LNCaP clone FGC (cell line): ENCODE measurements at places on chromosomes 1 and 21.

GRCh38 chr1:66003690-66004089 is 211.0 kb downstream of the PDE4B start:
- no peak for DNase-seq

DNA sequence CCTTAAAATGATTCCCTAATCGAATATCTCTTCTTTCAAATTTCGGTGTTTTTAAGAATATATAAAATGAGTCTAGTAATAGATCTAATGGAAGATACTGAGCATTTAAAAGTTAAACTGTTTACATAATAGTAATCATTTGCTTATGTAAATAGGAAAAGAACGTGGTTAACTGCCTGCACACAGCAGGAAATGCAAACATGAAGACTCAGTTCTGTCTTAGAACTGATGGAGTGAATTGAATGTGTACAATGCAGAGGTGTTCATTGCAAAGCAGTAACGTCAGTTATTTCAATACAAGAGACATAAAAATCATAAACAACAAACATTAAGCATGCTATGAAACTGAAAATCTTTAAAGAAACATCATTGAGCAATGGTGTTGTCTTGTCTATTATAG is 359.4 kb upstream of the ADAMTS5 start:
- peak; percentile 92 for DNase-seq

DNA sequence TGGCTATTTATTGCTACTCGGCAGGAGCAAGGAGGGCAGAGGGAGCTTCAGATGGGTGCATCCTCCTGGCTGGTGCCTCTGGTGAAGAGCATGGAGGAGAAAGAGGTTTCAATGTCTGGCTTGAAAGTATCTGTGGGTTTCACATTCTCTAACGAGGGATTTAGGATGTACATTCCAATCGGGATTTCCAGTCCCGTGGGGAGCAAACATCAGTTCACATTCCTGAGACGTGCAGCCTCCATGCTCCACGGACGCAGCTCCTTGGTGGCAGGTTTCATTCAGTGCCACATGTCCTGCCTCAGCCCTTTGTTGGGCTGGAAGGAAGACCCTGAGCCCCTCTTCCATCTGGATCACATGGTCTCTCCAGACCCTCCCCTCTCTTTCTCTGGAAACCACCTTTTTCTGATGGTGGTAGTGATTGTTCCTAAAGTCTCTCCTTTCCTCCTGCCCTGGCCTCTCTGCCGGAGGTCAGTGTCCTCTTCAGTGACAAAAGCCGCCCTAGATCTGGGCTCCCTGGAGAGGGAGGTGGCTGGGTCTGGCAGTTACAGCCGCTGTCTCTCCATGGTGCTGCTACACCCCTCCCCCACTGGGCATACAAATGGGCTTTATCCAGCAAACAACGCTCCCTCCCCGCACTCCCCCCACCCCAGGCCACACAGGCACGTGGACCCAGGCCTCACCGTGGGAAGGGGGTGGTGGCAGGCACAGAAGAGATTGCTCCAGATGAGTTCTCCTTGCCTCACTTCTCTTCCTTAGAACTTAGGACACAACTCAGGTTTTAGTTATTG is 826 bp upstream of the CA14 start:
- DNase-seq, result no peak

- DNase-seq, result no peak
These were observed 31.9 kb downstream of the GDAP2 start for GRCh38 chr1:117897551-117897950.

GRCh38 chr1:157011845-157012244 is 33.7 kb downstream of the ARHGEF11 start:
- DNase-seq, result no peak

DNA sequence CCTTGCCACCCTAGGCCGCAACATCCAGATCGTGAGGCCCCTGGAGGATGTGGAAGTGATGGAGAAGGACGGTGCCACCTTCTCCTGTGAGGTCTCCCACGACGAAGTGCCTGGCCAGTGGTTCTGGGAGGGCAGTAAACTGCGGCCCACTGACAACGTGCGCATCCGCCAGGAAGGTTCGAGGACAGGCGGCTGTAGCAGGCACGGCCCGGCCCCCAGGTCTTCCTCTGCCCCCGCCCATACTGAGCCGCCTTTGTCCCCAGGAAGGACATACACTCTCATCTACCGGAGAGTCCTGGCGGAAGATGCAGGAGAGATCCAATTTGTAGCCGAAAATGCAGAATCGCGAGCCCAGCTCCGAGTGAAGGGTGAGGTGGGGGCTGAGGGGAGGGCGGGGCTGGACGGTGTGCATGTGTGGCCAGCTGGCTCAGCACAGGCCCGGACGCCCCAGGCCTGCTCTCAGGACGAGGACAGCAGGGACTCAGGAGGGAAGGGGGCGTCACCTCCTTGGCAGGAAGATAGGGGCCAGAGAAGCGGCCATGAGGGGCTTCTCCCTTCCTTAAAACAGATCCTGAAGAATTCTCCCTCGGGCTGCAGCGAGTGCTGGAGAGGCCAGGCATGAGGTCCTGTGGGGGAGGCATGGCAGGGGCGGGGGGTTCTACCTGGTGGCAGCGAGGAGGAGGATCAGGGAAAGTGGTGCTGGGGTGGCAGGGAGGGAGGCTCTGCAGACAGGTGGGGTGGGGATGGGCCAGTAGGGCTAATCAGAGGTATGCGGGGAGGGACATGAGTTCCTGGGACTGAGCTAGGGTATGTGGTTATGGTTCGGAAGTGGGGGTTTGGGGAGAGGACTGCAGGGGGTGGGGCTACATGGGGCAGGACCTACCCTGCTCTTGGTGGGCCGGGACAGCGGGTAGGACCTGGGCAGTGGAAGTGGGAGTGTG is 69.9 kb downstream of the OBSCN start:
- DNase-seq, result no peak

DNA sequence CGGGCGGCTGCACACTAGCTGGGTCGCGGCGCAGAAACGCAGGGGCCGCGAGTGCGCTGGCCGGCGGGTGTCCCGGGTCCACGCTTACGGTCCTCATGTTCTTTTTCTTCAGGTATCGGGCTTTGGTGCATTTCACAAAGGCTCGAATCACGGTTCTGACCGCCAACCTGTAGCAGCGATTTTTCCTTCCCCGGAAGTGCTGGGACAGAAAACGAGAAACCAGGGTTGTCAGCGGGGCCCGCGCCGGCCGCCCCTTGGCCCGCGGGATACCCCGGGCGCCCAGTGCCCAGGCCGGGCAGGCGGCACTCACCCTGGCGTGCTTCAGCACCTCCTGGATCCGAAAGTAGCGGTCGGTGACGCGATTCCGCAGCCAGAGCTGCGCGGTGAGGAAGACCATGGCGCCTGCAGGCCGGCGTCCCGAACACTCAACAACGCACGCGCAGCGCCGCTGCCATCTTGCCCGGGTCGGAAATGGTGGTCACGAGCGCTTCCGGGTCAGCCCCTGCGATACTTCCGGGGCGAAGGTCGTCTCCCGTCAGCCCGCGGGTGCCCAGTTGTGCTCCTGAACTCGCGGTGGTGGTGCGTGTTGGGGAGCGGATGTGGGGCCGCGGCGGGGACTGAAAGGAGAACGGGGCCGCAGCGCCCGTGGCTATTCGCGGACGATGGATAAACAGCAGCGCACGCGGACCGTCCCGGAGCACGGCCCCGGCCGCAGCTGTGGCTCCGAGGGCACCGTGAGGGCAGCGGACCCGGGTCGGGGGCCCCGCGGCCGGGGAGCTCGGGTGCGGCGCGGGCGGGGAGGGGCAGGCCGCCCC is at the start of gene MRPL20:
Gene MRPL20, minus strand, starts transcription at position 473 of the 815 bp plus-strand sequence. Its CDS starts 76 bp downstream, at position 397.
- DNase-seq, result peak; percentile 64

DNA sequence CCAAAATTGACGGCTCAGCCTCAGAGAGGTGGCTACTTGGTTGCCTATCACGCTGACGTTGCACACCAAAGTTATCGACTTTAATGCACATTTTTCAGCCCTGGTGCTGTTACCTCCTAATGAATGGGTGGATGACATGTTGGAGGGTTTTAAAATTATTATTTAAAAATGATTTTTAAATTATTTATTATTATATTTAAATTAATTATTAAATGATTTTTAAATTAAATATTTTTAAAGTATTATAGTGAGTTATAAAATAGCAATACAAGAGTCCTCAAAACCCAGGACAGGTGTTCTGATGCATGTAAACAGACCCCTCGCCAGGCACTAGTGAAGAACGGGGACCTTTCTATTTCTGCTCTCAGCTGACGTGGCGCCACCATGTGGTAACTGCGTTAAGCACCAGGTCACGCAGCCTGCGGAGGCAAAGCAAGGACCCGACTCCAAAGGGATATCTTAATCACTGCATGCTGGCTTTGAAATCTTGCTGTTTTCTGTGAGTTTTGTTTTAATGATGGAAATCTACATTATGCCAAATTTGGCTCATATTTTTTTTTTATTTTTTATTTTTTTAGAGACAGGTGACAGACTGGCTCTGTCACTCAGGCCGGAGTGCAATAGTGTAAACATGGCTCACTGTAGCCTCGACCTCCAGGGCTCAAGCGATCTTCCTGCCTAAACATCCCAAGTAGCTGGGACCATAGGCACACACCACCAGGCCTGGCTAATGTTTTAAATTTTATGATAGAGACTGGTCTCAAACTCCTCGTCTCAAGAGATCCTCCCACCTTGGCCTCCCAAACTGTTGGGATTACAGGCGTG is 22.6 kb downstream of the CASP9 start:
- no peak for DNase-seq

DNA sequence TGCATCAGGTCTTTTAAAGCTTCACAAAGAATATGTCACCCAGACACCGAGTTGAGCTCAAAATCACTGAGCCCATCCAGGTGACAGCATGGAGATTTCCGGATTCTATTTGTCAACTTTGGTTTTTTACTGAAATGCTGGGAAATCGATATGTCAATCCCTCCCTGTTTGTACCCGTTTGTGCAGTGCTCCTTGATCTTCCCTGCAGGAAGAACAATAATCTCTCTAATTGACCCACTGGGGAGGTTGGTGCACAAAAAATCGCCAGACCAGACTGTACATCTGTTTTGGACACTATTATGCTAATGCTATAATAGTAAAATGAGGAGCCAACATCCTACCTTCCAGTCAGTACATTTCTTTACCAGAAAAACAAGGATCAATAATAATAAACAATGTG is 1.8 kb downstream of the BARHL2 start:
- DNase-seq, result no peak

- DNase-seq, result peak; percentile 46
These were observed 31.3 kb downstream of the ZBTB8B start for GRCh38 chr1:32496127-32496526.

GRCh38 chr1:18398791-18399530 is 81.8 kb upstream of the KLHDC7A start:
- DNase-seq, result no peak

- no peak for DNase-seq
These were observed 272.5 kb downstream of the TM2D1 start for GRCh38 chr1:61452176-61453035.

DNA sequence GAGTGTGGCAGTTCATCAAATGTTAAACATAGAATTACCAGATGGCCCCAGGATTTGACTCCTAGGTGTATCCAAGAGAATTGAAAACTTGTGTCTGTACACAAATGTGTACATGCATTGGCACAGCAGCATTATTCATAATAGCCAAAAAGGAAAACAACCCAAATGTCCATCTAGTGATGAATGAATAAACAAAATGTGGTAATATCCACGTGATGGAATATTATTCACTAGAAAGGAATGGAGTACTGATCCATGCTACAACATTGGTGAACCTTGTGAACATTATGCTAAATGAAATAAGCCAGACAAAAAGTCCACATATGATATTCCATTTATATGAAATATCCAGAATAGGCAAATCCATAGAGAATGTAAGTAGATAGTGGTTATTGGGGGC is 77.7 kb downstream of the RAVER2 start:
- DNase-seq, result no peak

DNA sequence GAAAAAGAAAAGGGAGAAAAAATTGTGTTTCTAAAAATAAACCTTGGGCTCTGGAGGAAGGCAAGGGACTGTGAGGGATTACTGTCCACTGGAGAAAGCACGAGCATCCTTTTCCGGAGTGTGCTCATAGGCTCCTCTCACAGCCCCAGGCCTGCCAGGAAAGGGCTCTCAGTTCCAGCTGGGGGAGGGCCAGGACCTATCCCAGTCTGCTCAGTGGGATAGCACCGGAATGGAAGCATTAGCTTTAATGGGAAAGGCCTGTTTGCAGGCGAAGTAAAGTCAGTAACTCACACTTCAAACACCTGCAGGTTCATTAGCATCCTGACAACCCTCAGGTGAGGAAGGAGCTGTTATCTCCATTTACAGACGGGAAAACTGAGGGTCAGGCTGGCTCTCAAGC is 113.9 kb upstream of the USP24 start:
- no peak for DNase-seq

- no peak for DNase-seq
These were observed 64.4 kb upstream of the GRHL3 start for GRCh38 chr1:24254783-24255182.

DNA sequence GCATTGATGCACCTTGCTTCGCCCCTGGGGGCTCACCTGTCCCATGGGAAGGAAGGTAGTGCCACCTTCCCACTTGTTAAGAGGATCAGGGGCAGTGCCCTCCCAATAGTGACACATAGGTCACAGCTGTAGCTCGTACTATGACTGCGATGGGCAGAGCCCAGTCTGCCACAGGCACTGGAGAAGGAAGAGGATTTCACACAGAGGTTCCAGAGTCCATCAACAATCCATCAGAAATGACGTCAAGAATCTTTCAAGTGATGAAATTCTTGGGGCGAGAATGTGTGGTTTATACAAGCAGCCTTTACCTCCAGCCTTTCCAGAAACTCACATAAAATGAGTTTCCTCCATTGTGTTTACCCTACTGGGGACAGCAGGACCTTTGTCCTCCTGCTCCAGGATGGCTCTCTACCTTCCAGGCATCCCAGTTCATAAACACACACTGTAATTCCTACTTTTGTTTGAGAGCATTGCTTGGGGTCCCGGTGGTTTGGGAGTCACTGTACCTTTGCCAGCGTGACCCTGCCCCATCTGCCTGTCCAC is 260.6 kb upstream of the VAMP3 start:
- DNase-seq, result no peak

GRCh38 chr1:68128157-68128556 is 77.7 kb upstream of the DIRAS3 start:
- DNase-seq, result no peak

- no peak for DNase-seq
These were observed 186.8 kb downstream of the SEC16B start for GRCh38 chr1:177783051-177783450.
